ENCODE measurements at places on chromosomes 4 and X.
A peak's percentile ranks its signal among the peaks of the same experiment; 100 is the strongest.

DNA sequence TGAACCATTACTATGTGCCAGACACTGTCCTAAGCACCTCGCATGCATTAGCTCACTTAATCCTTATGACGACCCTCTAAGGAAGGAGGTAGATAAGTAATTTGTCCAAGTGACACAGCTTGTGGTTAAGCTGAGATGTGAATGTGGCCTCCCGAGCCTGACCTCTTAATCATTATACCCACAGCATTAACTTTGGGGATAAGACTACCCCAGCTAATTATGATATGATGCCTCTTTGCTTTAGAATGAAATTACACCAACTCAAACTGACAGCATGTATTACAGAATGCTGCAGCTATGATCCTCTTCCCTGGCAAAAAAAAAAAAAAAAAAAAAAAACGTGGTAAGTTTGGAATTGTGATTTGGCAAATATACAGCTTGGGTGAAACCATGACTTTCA lies 53.5 kb downstream of the APBB2 start:
- no peak for DNase-seq

- no peak for DNase-seq
Measured at GRCh38 chr4:88928852-88929251, 128.1 kb downstream of the FAM13A start.

DNA sequence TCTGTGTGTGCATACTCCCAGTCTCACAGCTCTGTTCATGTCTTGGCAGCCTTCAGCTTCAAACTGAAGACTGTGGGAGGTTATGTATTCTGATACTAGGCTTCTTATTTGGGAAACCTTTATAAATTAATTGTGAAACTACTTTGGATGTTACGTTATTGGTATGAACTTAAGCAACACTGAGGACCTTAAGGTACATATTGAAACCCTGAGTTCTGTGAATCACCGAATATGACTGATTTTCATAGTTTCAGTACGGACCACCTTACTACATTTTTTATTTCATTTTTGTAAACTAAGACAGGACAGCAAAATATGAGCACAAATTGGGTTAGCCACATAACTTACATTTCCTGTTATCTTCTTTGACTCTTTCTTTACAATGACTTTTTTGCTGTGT lies 498.4 kb downstream of the PDGFC start:
- DNase-seq: no peak

DNA sequence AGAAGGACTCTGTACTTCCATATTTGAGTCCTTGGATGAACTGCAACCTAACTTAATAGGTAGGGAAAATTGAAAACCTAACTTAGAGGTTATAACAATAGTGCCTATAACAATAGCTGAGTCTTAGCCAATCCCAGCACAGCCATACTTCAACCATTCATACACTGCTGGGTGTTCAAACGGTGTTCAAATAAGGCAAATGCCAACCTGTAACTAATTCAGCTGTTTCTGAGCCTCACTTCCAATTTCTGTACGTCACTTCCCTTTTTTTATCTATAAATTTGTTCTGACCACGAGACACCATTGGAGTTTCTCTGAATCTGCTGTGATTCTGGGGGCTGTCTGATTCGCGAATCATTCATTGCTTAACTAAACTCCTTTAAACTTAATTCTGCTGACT lies 9.6 kb upstream of the GRSF1 start:
- DNase-seq: no peak

DNA sequence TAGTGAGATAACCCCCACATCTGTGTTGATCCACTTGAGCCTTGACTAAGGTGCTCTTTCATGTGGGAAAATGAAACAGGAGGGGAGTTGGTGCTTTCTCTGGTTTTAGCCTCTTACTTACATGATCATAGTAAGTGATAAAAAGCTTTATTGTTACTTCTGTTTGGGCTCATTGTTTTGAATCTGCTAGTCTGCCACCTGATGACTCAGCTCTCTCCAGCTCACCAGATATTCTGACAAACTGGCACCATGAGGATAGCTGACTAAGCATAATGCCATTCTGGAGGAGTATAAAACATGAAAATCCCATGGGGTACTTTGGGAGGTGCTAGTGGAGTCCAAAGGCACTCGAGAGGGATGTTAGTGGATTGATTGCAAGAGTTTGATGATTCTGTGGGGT lies 824.0 kb downstream of the RAPGEF2 start:
- DNase-seq: no peak

- no peak for DNase-seq
Measured at GRCh38 chr4:108559068-108559793, 61.1 kb upstream of the RPL34 start.

GRCh38 chr4:107824350-107825071 lies at the start of gene SGMS2:
SGMS2 (plus strand) TSS chr4:107824932; CDS start chr4:107895554, 70,622 bp downstream.
- DNase-seq: peak; percentile 91

DNA sequence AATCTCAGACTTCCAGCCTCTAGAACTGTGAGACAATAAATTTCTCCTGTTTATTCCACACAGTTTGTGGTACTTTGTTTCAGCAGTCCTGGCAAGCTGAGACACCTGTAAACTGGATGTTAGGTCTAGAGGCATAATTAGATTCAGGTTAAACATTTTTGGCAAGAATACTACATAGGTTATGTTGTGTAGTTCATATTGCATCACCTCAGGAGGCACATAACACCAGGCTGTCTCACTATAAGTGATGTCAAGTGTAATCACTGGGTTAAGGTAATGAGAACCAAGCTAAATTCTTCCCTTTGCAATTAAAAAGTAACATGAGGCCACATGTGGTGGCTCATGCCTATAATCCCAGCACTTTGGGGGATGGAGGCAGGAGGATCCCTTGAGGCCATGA lies 214.2 kb downstream of the ZNF674 start:
- DNase-seq: no peak
